ENCODE measurements at places on chromosomes 2 and 18.
A peak's percentile ranks its signal among the peaks of the same experiment; 100 is the strongest.

- DNase-seq, result no peak
Observed at GRCh38 chr2:174013315-174013751, 48.2 kb upstream of the SP3 start.

GRCh38 chr18:74942319-74942910 lies 266.5 kb downstream of the PTGR3 start:
- no peak for DNase-seq

GRCh38 chr2:168458139-168458538 lies 2.1 kb downstream of the CERS6 start:
- no peak for DNase-seq

DNA sequence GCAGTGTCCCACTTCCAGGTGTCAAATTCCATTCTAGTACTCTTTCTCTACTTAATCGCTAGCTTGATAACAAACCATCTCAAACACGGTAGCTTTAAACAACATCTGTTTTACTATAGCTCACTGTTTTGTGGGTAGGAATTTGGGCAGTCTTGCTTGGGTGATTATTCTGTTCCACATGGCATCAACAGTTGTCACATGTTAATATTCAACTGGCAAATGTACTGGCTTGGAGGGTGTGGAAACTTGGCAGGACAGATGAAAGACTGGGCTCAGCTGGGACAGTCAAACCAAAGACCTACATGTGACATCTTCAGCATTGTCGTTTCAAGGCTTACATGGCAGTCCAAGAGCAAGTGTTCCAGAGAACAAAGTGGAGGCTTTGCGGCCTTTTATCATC lies 241.8 kb downstream of the PTH2R start:
- DNase-seq, result no peak

DNA sequence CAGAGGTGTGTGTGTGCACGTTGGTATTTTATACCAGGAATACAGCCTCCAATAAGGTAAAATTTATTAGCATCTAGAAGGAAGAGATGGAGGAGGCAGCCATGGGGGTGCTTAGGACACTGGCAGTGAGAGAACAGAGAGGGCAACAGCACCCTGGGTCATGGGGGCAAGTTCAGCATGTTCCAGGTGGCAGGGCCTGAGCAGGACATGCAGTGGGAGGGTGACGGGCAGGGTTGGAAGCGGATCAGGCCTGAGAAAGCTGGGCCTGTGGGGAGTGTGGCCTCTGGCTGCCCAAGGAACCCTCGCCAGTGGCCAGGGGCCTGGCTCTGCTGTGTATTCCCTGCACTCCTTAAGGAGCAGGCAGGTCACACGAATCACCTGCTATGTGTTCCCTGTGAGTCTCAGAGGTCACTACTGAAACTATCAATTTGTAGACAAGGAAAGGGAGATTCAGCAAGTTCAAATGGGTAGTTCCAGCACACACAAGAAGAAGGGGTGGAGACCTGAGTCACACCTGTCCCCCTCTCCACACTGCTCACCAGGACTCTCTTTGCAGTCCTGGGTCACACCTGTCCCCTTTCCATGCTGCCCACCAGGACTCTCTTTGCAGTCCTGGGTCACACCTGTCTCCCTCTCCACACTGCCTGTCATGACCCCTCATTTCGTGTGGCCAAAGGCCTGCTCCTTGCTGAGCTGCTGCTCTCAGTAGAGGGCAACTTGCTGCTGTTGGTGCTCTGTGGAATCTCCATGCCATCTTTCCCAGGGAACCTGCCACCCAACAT lies 463.9 kb upstream of the HS6ST1 start:
- no peak for DNase-seq

GRCh38 chr18:25422230-25422629 lies 70.3 kb upstream of the ZNF521 start:
- no peak for DNase-seq

DNA sequence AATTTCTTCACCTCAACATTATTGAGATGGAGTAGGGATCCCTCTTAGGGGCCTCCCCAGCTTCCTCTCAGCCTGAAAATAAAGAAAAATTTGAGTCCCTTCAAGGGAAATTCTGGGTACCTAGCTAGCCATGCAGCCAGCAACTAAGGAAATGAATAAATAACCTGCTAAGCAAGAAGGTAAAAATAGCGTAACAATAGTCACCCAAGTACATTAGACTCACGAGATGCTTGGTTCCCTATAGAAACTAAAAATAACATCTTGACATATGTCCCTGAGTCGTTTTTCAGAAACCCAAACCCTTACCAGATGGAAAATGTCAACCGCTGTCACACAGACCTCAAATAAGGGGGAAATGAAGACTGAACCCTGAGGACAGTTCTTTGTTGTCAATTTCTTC lies 51.9 kb downstream of the CACNB4 start:
- no peak for DNase-seq

DNA sequence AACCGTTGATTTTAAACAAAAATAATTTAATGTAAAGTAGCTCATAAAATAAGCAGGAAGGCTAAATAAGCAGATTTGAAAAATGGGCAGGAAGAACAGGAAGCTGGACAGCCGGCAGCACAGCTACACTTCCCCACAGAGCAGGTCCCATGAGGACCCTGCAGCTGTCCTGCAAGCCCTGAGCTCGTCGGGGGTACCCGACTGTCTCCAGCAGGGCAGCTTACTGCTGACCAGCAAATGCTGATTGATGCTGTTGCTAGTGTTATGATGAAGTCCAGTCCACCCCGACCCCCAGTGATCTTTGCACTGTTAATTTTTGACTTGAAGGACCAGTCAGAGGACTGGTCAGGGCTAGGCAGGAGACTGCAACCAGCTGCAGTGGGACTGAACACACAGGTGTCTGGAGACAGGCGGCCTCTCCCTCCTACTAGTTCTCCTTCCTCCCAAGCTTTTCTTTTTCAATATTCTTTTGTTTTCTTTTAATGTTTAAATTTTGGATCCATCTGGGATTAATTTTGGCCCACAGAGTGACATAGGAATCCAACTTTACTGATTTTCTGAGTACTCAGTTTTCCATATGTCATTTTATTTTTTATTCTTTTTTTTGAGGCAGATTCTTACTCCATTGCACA lies 27.7 kb downstream of the POLE4 start:
- no peak for DNase-seq

GRCh38 chr2:30566631-30567030 lies 119.6 kb downstream of the LCLAT1 start:
- DNase-seq, result no peak

- no peak for DNase-seq
Observed at GRCh38 chr18:55484773-55485172, 103.2 kb downstream of the TCF4 start.

- no peak for DNase-seq
Observed at GRCh38 chr2:217231212-217231611, 371.3 kb upstream of the TNP1 start.

DNA sequence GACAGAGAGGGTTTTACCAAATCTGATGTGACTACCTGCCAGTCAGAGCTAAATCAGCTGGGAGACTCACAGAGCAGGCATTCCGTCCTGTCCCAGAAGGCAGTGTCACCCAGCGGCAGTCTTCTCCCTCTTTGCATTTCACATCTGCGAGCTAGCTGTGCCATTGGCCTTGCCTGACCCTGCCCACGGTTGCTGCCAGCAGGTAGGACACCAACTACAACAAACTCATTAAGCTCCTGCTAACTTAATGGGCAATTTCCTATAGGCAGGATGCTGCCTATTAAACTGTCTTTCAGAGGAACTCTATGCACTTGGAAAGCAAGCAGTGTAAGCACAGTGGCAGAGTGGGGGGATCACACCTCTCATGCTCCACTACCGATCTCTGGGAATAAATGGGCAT lies 116.4 kb upstream of the CAPN13 start:
- DNase-seq, result no peak

- no peak for DNase-seq
Observed at GRCh38 chr2:112493048-112493447, 11.1 kb downstream of the TTL start.

- peak; percentile 46 for DNase-seq
Observed at GRCh38 chr18:36829362-36830157, 633 bp downstream of the KIAA1328 start.

- no peak for DNase-seq
Observed at GRCh38 chr2:220455351-220455990, 828.0 kb downstream of the SLC4A3 start.

GRCh38 chr2:130263606-130264005 lies 65.4 kb upstream of the TUBA3E start:
- no peak for DNase-seq

- no peak for DNase-seq
Observed at GRCh38 chr2:23618794-23619530, 234.0 kb downstream of the KLHL29 start.

DNA sequence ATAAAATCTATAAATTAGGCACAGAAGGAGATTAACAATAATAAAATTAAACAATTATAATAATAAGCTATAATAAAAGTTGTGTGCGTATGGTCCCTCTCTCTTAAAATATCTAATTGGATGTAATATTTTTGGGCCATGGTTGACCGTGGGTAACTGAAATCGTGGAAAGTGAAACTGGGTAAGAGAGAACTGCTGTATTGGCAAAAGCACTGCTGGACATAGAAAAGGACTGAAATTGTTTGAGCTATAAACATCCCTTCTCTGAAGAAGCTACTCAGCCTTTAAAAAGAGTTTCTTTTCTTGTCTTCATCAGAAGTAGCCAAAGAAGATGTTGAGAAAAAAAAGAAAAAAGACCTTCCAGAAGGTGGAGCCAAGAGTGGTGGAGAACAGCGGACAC lies 379.4 kb downstream of the ZNF521 start:
- no peak for DNase-seq

GRCh38 chr2:56077359-56077915 lies 106.4 kb upstream of the CCDC85A start:
- peak; percentile 26 for DNase-seq

DNA sequence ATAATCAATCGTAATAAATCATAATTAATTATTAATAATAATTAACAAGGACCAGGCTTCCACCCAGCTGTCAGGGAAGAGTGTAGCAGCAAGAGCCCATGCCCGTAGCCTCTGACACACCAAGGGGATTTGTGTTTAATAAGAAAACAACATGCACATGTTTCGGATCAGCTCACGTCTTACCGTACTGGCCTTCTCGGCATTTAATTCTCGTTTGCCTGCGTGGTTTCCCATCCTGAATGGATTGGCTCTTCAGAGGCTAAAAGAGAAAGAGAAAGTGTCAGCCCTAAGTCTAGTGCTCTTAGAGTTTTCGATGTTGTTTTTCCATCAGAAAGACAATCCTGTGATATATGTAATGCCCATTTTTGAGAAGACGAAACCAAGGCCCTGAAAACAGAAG lies 27.6 kb downstream of the MBP start:
- DNase-seq, result no peak

Data from HEK293T (cell line).